Brain pericyte (primary cell): ENCODE measurements at places on chromosomes 2 and 18.

DNA sequence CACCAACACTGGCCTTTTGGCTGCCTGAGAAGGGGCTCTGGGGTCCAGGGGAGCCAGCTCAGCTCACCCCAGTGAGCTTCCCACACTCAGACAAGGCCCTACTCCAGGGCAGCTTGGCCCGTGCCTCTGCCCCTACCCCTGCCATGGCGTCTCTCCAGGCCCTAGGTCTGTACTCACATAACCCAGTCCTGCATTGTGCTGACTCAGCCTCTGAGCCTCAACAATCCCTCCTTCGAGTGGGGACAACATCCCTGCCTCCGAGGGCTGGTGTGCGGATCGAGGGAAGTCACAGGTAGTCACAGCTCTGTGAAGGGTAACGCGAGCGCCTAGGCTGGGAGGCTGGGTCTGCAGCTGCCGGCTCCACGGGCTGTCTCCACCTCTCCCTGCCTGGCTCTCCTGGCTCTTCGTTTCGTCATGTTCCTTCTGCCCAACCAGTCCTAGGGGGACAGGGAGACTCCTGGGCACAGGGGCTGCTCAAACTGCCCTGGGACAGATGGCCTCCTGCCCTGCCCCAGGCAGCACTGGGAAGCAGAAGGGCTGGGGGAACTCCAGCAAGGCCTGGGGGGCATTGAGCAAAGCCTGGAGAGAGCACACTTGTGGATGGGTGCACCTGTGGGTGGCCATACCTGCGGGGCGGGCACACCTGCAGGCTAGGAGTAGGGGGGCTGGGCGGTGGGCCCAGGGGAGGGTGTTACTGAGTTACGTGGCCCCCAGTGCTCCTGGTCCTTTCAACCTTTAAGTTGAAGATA lies 74.6 kb downstream of the RRM2 start:
- DNase-seq = no peak

GRCh38 chr2:240925191-240925567 lies 19.0 kb downstream of the CROCC2 start:
- DNase-seq = no peak

GRCh38 chr2:85414761-85415553 lies 3.6 kb upstream of the SH2D6 start:
- DNase-seq = no peak

- no peak for DNase-seq
Measured at GRCh38 chr2:65586516-65586915, 154.1 kb upstream of the SPRED2 start.

DNA sequence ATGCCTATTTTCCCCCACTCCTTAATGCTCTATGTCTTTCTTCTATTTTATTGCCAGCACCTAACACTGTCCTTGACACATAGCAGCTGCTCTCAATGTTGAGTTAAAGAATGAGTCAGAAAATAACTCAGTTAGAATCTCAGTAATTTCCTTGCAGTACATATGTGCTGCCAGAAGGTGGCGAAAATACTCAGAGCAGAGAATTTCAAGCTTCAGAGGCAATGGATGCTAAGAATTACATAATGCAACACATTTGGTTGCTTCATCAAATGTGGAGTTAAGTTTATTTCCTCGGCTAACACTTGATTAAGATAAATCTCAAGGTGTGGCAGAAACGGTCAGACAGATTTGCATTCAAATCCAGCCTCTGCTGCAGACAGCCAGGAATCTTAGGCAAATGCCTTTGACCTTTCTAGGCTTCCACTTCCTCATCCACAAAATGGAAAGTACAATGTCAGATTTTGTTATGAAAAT lies 105.6 kb downstream of the VSNL1 start:
- DNase-seq = peak; percentile 29

DNA sequence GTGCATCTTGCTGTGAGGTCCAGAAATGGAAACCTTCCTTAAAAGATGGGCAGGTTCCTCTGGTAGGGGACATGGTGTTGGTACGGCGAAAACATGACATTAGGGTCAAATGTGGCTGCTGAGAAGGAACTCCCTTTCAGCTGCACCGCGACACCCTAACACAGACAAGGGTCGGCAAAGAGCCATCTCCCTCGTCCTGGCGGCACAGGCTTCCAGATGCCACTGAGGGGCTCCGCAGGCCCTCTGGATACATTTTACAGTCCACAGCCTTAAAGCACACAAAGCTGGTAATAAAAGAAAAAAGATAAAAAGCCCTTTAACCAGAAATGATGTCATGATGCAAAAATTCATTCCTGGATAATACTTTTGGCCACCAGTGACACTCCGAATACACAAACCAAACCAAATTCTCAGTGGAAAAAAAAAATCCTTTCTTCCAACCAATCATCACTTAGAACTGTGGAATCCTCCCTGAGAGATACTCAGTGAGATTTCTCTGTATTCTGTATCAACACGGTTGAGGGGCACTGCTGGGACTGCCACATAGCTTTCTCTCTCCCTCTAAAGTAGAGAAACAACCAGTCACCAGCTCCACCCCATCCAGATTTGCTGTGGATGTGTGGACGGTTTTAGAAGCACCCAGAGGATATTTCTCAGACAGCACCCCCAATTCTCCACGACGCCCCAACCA lies 174.8 kb downstream of the HDAC4 start:
- DNase-seq = no peak
